EL (cell line): ENCODE measurements at places on chromosomes 4 and X.

- DNase-seq, result no peak
These were observed 494.2 kb upstream of the INTU start for GRCh38 chr4:127138586-127138985.

DNA sequence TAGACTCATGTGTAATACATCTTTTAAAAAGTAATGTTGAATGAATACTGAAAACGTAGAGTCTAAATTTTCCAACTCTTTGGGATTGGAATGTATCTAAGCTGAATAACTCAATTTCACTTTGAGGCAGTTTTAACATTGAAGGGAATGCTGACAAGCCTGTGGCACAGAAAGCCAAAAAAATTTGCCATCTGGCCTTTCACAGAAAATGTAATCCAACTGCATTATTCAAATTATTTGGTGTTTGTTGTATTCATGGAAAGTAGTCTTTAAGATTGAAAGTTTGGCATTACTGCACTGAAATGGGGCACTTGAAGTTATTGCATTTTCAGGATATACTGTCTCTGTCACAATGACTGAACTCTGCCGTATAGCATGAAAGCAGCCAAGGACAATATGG, 186.9 kb downstream of the FRMPD4 start:
- DNase-seq, result no peak

DNA sequence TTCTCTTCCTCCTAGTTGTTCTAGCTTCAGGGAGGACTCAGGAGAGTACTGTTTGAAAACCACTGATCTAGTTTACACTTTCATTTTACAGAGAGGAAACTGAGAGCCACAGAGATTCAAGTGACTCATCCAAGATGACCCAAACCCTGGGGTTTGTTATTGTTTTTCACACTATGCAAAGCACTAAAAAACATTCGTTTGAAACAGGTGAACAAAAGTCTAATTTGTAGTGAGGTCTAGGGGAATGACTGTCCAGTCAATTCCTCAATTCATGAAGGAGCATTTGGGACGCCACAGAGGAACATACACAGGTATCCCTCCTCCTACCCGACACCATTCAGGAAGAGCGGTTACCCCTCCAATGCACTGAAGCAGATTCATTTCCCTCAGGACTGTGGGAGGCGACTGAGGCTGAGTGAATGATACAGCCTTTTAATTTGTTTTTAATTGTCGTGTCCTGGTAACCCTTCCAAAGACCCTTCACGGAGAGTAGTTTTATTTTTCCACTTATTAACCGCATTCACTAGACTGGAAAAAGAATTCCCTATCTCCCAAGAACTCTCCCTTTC, 30.3 kb downstream of the TLR10 start:
- peak; percentile 54 for DNase-seq

DNA sequence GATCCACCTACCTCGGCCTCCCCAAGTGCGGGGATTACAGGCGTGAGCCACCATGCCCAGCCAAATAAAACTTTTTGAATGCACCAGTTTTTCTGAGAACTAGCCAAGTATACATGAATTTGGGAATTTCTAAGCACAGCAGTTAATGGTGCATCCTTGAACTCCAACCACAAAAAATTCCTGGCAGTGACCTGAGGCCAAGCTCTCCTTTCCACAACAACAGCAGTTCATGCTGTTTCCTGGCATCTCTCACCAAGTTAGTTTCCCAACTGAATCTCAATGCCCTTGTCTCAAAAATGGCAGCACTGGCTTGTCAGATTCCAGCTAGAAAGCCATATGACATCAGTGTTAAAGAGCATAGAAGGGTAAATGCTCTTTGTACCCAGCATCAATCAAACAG, 15.9 kb upstream of the XKRX start:
- DNase-seq, result peak; percentile 4

GRCh38 chr4:54783402-54784110, 125.8 kb downstream of the KIT start:
- DNase-seq, result peak; percentile 31

- peak; percentile 13 for DNase-seq
These were observed 17.6 kb downstream of the APBB2 start for GRCh38 chr4:41196633-41197332.

GRCh38 chr4:26323821-26324220, 3.0 kb downstream of the RBPJ start:
- DNase-seq, result peak; percentile 37

DNA sequence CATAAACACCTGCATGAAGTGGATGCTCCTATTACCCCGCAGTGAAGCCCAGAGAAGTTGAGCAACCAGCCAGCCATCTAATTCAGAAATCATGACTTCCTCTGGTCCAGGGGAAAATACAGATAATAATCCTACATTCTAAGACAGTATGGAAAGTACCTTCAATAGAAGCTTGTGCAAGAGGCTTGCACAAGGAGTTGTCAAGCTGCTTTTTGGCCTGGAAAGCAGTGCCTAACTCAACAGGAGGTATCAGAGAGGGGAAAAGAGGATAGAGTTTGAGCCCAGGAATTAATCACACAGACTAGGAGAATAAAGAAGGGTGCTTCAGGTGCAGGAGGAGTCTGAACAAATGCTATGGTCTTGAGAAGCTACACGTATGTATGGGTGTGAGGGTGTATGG, 26.7 kb downstream of the TMEM192 start:
- no peak for DNase-seq

DNA sequence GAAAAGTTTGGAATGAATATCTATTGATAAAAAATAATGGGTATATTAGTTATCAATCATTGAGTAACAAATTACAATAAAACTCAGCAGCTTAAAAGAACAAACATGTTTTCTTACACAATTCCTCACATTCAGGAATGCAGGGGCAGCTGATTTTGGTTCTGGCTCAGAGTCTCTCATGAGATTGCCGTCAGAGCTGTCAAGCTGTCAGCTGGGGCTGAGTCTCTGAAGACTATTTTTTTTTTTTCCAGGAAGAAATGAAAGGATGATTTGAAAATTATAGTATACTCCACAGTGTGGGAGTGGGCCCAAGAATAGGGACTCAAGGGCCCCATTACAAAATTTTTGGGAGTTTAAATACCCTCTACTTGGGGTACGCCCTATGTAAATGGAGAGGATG, 219.1 kb downstream of the GC start:
- DNase-seq, result no peak

GRCh38 chr4:121070696-121071639, 1.4 kb downstream of the NDNF start:
- DNase-seq, result peak; percentile 48

- DNase-seq, result no peak
These were observed 5.2 kb downstream of the PKD2 start for GRCh38 chr4:88012647-88013046.

GRCh38 chrX:16333453-16333852, 166.2 kb downstream of the MAGEB17 start:
- DNase-seq, result no peak

GRCh38 chr4:68132342-68132741, 2.7 kb upstream of the TMPRSS11F start:
- DNase-seq, result no peak

DNA sequence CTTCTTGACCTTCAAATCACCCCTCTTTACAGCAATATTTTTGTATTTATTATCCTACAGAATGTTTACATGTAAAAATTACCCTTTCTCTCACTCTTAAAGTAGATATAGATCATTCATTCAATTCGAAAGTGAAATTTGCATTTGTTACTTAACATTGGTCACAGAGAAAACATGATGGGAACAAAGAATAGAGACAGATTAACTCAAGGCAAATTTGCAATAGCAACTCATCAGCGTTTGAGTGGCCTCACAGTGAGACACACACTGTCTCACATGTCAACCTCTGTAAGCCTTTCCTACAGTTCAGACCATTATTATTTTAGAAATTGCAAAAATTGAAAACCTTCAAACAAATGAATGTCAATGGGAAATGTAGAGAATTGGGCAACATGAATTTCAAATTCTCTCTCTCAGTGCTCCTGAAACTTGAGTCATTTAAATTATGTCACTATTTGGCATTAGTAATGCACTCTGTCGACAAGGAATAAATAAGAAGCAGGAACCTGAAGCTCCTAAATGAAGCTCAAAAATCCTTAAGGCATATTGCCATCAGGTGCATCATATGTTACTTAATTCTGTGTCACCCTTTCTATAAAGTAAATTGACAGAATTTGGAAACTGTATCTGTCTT, 148.3 kb upstream of the ANXA10 start:
- no peak for DNase-seq

GRCh38 chr4:25068386-25068785, 37.6 kb upstream of the LGI2 start:
- no peak for DNase-seq

GRCh38 chr4:24262616-24263015, 321.7 kb downstream of the DHX15 start:
- no peak for DNase-seq

DNA sequence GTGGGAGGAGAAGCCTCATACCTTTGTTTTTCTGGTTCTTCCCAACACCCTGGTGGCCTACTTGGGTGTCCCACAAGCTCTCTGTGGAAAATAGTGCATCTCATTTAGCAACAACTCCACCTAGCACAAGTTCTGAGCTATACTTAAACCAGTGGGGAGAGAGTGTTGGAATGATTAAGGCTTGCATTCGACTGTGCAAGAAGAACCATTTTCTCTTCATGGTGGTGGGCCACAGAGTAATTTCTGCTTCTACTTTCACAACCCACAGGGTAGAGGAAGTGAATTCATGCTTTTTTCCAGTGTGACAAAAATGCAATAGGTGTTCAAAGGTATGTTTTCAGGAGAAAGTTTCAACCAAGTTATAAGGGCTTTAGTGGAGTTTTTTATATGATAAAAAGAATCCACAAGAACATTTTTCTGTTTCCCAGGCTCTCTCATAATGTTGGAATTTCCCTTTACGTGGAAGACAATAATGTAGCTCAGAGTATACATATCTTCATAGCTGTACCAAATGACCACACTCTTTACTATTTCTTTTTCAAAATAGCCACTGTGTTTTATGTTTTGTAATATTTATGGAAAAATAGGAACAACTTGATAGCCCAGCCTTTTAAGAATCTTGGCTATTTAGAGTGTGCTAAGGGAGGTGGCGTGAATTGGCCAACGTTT, 80.3 kb upstream of the HHIP start:
- DNase-seq, result peak; percentile 48

- no peak for DNase-seq
These were observed 107.8 kb downstream of the TNIP2 start for GRCh38 chr4:2648159-2648814.

DNA sequence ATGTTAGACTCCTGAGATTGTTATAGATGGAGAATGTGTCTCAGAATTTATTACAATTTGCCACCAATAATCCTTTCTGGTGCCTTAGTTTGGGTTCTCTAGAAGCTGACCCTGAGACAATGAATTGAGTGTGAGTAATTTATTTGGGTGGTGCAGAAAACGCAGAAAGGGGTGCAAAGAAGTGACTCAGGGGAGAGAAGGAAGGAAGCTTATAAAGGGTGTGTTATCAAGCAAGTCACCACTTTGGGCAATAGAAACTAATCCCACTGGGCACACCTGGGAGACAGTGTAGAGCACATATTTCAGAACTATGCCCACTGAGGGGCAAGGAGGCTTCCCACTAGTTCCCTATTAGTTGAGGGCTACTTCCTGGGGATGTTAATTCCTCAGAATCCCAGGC, 320.6 kb downstream of the MID1IP1 start:
- DNase-seq, result no peak

DNA sequence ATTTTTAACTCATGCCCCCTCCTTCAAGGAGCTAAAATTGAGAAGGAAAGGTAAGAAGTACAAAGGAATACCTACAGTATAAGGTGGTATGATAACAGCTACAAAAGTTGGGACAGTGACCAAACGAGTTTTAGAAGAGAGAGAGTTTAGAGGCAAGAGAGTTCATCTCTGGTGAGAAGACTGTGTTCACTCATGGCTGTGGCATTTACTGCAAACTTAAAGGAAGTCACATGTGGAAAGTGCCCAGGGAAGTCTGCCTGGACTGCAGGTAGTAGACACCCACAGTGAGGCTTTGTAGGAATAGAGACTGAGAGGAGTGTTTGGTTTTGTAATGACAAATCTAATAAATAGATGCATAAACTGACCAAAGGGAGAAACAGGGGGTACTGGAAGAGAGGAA, 493.5 kb downstream of the IL15 start:
- DNase-seq, result peak; percentile 18

DNA sequence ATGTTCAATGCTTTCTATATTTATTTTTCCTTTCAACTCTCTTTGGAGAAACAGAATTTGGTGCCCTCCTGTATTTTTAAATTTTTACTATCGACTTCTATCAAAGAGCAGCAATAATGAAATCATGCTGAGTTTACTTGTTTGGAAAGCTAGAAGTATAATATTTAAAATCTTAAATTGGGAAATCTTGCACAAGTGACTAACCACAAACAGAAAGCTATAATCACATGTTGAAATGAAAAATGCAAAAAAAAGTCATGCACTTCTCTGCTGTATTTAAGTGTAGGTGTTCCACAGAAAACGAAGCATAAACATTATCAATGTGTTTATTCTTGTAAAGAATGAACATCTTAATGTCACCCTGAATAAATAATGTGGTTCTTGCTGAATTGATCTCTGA, 306.1 kb downstream of the PCDH18 start:
- no peak for DNase-seq

DNA sequence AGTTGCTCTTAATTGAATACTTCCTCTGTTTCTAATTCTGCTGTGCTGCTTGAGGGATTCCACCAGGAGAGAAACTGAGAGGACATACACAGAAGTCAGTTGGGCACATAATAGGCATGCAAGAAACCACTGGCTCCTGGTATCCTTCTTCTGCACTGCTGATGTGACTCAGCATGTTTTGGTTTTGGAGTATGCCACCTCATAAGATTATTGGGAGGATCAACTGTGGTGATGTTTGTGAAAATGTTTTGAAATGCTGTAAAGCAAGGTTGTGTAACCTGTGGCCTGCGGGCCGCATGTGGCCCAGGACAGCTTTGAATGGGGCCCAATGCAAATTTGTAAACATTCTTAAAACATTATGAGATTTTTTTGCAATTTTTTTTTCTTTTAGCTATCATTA, 119.6 kb downstream of the GATB start:
- DNase-seq, result peak; percentile 44

- DNase-seq, result peak; percentile 10
These were observed 404 bp downstream of the PPP2R3B start for GRCh38 chrX:386239-386767.

DNA sequence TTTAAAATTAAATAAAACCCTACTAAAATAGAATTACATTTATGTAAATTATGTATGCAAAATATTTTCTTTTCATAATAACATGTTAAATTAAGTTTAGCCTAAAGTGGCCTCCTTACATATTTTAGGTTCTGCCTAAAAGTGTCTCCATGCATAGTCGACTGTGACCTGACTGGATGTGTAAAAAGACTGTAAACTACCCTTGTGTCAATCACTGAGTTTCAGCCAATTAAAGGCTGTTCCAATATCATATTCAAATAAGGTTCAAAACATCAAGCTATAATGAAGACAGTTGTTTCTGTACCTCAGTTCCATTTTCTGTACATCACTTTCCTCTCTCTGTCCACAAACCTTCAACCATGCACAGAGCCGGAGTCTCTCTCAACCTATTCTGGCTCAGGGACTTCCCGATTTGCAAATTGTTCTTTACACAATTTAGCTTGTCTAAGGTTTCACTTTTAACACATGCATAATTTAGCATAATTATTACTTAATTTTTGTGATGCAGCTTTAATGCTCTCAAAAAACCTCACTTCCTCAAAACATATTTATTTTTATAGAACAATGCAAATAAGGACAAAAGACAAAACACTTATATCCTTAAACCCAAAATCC, 60.1 kb downstream of the SH3RF1 start:
- DNase-seq, result no peak

- no peak for DNase-seq
These were observed 39.4 kb downstream of the ATP1B4 start for GRCh38 chrX:120401301-120401700.
